ENCODE measurements at places on chromosomes 11 and 22.

DNA sequence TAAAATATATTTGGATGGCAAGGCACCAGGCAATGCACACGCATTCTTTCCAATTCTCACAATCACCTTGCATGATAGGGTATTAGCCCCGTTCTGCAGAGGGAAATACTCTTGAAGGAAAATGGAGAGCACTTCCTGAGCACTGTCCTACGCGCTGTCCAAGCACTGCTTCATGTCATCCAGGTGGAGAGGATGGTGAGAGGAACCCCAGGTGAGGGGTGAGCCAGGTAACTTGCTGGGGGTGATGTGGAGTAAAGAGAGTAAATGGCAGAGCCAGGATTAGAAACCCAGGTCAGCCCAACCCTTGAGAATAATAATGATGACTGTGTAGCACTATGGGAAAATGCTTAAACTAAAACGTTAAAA is 711 bp upstream of the PACSIN2 start:
- no peak for DNase-seq

DNA sequence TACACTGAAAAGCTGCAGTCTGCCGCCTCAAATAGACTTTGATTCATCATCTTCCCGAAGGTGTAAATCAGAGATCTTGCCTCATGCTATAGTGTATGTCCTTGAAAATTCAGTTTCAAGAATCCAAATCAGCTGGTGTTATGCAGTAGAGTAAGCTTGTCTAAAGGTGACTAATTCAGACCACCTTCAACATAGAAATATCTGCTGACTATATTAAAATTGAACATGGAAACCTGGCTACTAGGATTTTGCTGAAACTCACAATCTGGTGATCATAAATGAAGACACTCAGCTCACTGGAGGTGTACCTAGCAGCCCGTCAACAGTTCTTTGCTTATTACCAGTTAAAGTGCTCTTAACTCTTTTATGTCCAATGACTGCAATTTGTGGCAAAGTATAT is 266.6 kb downstream of the CADM1 start:
- no peak for DNase-seq

- DNase-seq: peak; percentile 7
These were observed 187.4 kb upstream of the NAV2 start for GRCh38 chr11:19525276-19525675.

DNA sequence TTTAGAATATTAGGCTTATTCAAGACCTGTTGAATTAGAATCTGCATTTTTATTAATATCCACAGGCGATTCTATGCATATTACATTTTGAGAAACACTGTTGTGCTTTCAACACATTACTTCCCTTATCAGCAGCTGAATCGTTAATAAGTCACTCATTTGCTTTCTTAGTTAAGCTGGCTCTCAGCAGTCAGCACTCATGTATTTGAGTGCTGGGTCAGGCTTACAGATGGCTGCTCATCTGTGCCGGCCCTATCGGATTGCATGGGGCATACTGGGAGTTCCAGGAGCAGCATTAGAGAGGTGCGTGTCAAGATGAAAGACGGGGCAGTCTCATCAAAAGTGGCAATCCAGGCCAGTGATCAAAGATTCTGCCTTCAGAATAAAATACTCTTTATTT is 10.8 kb upstream of the OR51L1 start:
- no peak for DNase-seq

DNA sequence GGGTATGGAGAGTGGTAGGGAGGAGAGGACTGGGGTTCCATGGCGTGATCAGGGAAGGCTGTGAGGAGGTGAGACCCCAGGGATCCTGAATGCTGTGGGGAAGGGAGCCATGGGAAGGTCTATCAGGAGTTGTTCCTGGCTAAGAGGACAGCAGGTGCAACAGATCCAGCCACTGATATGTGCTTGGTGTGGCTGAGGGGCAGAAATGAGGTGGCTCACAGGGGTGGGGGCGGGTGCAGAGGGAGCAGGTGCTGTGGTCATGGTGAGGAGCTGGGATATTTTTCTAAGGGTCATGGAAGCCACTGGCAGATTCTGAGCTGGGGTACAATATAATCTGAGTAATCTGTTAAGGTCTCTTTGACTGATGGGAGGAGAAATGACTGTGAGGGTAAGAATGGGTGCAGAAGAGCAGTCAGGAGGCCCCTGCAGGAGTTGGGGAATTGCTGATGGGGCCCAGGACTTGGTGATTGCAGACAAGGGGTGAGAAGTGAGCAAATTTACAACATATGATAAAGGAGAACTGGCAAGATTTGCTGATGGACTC is 31.3 kb upstream of the DMC1 start:
- no peak for DNase-seq

GRCh38 chr11:125202362-125202880 is 37.9 kb downstream of the PKNOX2 start:
- no peak for DNase-seq

- no peak for DNase-seq
These were observed 68.4 kb downstream of the TCF20 start for GRCh38 chr22:42202048-42202447.

DNA sequence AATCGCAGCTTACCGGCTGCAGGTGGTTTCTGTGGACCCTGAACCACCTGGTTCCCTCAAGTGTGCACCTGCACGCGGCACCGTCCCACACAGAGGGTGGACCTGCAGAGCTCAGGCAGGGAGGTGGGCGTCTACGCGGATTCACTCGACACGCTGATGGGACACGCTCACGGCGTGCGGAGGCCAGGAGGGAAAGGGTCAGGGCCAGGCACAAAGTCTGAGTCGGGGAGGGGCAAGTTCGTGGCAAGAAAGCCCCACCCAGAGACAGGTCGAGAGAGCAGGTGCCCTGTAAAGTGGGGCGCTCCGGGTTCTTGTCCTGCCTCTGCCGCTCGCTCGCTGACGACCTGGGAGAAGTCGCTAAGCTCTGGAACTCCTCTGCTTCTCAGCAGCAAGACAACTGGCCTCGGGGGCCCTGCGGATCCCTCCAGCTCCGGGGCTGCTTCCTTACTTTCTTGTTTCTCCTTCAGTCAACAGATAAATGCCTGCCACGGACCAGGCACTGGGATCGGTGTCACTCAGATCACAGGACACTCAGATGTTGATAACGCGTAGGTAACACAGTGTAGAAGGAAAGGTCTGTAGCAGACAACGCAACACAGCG is 72.4 kb upstream of the NUP50 start:
- DNase-seq: no peak

DNA sequence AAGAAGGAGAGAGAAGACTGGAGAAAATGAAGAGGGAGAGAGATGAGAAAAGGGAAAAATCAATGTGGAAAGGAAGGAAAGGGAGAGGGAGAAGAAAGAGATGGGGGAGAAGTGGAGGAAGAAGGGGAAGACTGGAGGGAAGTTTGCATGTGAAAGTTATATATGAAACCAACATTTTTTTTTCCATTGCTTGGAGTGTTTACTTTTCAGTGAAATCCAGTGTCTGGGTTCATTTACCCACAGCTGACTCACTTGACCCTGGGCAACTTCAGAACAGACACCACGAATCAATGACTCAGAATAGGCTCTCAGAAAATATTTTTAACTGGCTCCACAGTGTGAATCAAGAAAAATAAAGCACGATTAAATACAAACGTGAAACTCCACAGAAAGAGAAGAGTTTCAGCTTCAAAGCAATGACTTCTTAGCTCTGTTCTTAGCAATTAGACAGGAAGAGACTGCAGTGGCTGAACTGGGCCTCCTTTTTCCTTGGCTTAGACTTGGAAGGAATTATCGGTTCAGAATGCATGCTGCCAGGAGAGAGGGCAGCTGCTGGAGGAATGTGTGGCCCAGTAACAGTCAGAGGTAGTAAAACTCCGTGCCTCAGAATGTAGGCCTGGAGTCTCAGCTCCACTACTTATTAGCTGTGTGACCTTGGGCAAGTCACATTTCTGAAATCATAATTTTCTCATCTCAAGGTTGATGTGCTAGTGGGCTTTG is 237.5 kb downstream of the MIAT start:
- DNase-seq: no peak

GRCh38 chr22:31676700-31677099 is 14.7 kb upstream of the PISD start:
- peak; percentile 78 for DNase-seq

GRCh38 chr11:1055990-1056771 is 18.5 kb upstream of the MUC2 start:
- DNase-seq: no peak

GRCh38 chr11:6298605-6299004 is 21.7 kb downstream of the CAVIN3 start:
- DNase-seq: no peak

- DNase-seq: no peak
These were observed 463.1 kb upstream of the FAT3 start for GRCh38 chr11:91761406-91762025.

GRCh38 chr11:120184946-120185705 is 25.7 kb upstream of the OAF start:
- no peak for DNase-seq

- no peak for DNase-seq
These were observed 18.1 kb upstream of the MYH9 start for GRCh38 chr22:36405671-36406538.

DNA sequence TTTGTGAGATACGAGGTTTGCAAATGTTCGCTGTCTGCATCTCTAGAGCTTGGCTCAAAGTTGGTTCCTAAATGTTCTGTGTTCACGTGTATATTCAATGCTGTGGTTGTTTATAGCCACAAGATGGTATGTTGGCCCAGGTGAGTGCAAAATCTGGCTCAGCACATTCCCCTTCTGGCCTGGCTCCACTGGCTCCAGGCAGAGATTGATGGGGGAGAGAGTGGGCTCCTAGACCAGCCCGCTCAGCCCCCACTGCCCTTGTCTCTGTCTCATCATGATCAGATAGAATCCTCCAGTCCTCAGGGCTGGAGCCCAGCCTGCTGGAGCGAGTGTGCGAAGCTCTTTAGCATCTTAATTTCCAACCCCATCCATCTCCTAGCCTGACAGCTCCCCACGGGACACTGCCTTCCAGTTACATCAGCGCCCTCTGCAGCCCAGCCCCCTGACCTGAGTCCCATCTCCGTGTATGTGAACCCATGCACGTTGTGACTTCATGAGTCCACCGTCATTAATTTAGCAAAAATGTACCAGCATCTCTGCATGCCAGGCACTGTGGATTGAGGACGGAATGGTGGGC is 2.0 kb downstream of the P2RX3 start:
- no peak for DNase-seq

DNA sequence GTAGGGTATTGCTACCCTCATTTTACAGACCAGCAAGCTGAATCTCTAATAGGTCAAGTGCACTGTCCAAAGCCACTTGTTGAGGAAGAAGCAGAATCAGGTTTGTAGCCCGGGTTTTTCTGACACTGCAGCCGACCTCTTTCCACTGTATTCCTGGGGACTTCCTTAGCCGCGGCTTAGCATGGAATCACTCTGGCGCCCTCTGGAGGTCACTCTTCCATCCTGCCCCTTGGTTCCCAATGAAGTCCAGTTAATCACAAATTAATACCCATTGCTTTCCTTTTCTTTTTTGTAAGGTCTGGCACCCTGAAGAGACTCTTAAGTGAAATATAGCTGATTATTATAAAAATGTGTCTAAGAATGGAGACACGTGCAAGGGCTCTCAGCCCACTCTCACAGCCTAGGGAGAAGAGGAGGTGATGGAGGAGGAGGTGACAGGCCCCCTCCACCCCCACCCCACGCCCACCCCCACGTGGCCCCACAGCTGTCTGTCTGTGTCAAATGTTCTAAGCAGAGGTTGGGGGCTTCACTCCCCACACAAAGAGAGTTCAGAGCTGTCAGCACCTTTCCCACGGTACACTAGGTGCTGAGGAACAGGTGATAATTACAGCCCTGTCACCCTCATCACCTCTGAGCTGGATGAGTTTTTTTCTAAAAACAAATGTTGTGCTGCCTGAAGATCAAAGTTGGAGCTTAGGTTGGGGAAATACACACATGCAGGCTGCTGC is 57.7 kb upstream of the DRD2 start:
- DNase-seq: peak; percentile 19

- no peak for DNase-seq
These were observed 19.4 kb downstream of the HTR3A start for GRCh38 chr11:113994077-113994954.

DNA sequence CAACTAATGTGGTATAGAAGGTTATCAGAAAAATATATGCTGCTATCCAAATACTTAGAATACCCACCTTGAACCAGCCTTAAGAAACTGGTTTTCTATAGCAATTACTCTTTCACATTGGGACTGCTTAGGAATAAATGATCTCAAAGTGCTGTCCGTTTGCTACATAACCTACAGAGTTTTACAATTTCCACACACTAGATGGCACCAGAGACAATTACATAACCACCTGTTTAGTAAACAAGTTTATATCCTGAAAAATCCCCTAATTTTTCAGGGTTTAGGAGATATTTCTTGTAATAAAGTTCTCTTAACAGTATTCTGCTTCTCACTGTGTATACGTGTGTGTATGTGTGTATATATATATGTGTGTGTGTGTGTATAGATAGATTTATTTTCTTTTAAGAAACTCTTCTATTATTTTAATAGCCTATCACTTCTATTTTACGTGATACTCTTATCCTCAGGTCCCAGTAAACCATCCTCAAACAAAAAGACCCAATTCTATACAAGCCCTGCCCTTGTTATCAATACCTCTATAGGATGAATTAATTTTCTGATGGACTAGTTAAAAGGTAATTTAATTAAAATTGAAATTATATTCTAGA is 6.7 kb upstream of the OR5I1 start:
- DNase-seq: no peak

All from GM12864 (cell line).